ENCODE measurements at places on chromosomes 7 and 10.
A peak's percentile ranks its signal among the peaks of the same experiment; 100 is the strongest.

GRCh38 chr7:131222171-131222570 lies 105.5 kb upstream of the MKLN1 start:
- DNase-seq = no peak

- DNase-seq = peak; percentile 14
Measured at GRCh38 chr7:25864511-25864910, 287.5 kb upstream of the NFE2L3 start.

DNA sequence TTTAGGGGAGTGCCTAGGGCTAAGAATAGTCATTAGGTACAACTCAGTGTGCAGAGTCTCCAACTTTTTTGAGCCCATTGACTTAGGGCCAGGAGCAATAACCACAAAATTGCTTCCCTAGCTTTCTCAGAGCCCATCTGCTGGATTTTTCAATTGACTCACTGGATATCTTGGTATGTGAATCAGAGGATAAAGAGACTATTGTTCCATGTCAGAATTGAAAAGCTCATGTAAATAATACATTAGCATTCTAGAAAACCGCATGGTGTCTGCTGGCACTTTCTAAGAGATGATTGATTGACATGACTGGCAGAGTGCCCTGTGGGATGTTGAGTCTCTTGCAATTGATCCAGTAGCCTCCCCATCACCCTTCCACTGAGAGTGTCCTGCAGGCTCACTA lies 246.2 kb downstream of the CCDC7 start:
- no peak for DNase-seq

- DNase-seq = peak; percentile 57
Measured at GRCh38 chr7:148699024-148699781, 500 bp downstream of the CUL1 start.

DNA sequence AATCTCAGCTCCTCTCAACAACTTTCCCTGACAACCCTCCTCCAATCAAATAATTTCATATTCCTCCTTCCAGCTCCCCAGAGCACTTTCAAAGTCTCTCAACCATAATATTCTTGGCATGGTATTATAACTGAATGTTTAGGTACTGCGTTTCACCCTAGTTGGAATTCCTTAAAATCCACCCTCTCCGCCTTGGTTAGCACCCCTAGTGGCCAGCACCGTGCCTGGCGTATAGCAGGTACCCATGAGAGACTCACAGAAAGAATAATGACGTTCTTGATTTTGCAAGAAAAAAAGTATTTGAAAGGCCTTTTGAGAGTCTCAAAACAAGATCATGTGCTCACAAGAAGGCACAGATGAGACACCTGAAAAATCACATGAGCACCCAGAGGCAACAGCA lies 50.9 kb downstream of the GLI3 start:
- no peak for DNase-seq

GRCh38 chr7:28726555-28726954 lies 231.6 kb downstream of the TRIL start:
- DNase-seq = no peak

DNA sequence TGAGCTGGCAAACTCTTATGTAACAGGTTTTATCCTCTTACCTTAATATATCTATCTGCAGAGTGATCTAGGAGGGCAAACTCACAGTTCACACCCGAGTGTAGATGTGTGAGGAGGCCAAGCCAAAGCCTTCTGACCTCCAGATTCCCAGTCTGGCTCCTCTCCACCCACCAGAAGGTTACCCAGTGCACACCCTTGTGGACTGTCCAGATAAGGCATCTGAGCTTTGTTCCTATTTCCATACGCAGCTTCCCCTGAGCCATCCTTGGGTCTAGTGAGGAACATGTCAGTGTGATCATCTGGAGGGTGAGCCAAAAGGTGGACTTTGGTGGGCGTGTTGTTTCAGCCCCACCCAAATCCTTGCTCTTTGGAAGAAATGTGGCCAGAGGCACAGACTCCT lies 203.0 kb upstream of the MEOX2 start:
- DNase-seq = peak; percentile 27

DNA sequence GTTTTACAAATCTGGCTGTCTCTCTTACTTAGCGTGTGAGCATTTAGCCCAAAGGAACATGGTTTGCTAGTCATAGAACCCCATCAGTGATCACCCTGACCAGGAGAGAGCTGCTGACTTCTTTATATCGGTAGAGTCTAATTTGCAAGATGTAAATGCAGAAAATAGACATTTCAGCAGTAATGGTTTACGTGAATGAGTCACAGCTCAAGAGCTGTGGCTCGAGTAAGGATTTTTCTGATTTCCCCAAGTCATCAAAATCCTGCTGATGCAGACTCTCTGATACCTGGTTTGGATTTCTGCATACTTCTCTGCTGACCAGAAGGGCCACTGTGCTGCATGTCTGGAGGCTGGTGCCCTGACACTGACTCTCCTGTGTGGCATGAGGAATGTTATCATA lies 25.7 kb downstream of the NUB1 start:
- DNase-seq = no peak

DNA sequence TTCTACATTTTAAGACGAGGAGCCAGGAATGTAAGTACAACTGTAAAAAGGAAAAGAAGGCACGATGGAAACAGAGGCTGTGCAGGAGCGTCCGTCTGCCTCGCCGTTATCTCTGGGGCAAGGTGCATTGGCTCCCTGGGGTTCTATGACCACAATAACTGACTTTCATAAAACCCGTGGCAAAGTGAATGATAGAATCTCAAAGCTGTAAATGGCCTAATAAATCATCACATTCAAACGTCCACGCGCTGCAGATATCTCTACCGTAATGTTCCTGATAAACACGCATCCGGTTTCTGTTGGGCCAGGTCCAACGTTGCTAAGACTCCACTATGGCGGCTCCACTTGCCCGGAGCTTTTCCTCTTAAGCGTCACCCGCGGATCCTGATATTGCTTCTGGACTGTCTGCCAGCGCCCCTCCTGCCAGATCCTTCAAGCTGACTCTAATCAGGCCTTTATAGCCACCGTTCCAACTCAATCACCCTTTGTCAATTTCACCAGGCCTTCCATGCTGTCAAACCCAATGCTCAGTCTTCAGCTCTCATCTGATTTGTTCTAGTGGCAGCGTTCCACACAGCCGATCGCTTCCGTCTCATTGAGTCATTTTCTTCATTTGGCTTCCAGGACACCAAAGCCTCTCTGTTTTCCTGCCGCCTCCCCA lies 265.6 kb upstream of the FOXK1 start:
- DNase-seq = peak; percentile 81

- no peak for DNase-seq
Measured at GRCh38 chr10:71752391-71753090, 20.8 kb downstream of the VSIR start.

DNA sequence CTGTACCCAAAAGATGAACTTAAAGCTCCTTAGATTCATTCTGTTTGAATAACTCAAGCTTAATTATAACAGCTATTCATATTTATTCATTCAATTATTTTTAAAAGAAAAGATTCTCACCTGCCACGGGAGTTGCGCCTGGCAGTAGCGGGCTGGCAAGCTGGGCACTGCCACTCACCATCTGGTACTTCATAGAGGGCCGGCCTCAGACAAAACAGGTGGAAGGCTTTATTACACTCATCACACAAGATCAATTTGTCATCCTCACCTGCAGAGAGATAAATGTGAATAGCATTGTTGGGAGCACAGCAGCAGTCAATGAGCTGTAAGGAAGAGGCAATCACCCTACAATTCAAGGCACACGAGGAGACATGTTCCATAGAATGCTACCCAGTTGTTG lies 15.8 kb downstream of the FZD9 start:
- DNase-seq = peak; percentile 94

DNA sequence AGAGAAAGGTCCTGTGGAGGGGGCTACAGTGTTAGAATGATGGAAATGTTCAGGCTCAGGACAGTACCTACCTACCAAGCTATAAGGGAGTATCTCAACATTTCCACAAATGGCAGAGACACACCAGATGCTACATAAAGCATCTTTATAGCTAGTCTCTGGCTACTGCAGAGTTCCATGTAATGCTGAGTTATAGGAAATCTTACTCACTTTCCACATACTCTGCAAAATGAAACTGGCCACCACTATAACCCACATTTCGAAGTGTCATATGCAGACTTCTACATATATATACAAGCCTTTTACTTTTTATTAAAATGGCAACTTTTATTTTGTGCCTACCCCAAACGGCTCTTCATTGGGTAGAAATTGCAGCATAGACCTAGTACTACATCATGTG lies 85.5 kb downstream of the FAS start:
- DNase-seq = no peak

- peak; percentile 3 for DNase-seq
Measured at GRCh38 chr7:11298220-11298619, 324.5 kb downstream of the PHF14 start.

DNA sequence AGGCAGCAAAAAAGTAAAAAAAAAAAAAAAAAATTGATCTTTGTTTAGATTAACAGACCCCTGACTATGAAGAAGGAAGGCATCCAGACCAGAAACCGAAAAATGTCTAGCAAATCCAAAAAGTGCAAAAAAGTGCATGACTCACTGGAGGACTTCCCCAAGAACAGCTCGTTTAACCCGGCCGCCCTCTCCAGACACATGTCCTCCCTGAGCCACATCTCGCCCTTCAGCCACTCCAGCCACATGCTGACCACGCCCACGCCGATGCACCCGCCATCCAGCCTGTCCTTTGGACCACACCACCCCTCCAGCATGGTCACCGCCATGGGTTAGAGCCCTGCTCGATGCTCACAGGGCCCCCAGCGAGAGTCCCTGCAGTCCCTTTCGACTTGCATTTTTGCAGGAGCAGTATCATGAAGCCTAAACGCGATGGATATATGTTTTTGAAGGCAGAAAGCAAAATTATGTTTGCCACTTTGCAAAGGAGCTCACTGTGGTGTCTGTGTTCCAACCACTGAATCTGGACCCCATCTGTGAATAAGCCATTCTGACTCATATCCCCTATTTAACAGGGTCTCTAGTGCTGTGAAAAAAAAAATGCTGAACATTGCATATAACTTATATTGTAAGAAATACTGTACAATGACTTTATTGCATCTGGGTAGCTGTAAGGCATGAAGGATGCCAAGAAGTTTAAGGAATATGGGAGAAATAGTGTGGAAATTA lies 19.4 kb downstream of the GATA3 start:
- DNase-seq = no peak

GRCh38 chr10:69404786-69405185 lies 11.9 kb downstream of the TACR2 start:
- no peak for DNase-seq

DNA sequence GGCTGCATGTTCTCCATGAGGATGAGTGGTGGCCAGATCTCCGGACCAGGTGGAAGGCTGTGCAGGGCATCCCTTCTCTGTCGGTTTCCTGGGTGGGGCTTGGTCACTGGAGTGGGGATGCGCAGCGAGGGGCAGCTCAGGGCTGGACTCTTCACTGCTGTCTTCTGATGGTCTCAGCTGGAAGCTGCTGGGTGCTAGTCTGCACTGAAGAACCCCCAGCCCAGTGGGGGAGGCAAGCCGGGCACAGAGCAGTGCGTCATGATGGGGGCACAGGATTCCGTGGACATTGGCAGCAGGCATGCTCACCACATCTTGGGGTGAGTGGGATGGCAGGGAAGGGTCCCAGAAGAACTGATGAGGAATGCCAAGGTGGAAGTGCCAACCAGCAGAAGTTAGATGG lies 39.8 kb downstream of the EEPD1 start:
- DNase-seq = no peak

GRCh38 chr10:3413937-3414666 lies 241.5 kb upstream of the PITRM1 start:
- no peak for DNase-seq

DNA sequence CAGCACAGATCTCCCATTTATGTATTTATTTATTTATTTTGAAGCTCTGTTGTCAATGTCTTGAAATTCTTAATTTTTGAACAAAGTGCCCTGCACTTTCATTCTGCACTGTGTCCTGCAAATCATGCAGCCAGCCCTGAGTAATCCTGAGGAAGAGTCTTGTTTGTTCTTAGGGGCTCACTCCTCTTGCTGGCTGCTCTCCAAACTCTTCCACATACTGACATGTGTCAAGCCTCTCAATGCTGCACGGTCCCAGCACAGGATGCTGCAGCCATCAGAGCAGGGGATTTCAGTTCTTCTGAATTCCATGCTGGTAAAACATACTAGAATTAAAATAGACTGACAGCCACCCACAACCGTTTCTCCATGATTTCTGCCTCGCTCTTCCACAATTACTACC lies 207.2 kb downstream of the PARD3 start:
- no peak for DNase-seq

GRCh38 chr10:62426086-62426485 lies 51.9 kb downstream of the ZNF365 start:
- no peak for DNase-seq

- DNase-seq = no peak
Measured at GRCh38 chr10:132616170-132616995, 78.8 kb downstream of the INPP5A start.

GRCh38 chr10:548238-548901 lies 141.1 kb downstream of the DIP2C start:
- no peak for DNase-seq

GRCh38 chr7:142590830-142591457 lies 158.3 kb upstream of the PRSS1 start:
- no peak for DNase-seq

GRCh38 chr7:25732766-25733217 lies 419.2 kb upstream of the NFE2L3 start:
- no peak for DNase-seq

DNA sequence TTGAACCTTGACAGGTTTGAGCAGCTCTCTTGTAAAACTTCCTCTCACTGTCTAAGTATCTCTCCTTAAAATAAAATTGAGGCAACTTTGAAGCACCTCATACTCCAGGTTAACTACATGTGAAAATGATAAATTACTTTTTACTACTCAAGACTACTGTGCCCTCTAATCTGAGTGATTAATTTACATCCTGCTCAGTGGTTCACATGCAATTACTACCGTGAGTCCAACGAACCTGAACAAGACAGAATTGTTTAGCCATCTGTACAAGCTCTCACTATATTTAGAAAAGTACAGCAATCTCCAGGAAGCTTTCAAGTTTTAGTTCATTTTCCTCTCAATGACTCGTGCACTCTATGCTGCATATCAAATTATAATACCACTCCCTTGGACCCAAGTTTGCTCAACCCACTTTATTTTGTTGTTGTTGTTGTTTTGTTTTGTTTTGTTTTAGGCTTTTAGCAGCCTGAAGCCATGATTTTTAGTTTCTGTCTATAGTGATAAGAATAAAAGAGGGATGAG lies 21.2 kb downstream of the PDE1C start:
- no peak for DNase-seq

DNA sequence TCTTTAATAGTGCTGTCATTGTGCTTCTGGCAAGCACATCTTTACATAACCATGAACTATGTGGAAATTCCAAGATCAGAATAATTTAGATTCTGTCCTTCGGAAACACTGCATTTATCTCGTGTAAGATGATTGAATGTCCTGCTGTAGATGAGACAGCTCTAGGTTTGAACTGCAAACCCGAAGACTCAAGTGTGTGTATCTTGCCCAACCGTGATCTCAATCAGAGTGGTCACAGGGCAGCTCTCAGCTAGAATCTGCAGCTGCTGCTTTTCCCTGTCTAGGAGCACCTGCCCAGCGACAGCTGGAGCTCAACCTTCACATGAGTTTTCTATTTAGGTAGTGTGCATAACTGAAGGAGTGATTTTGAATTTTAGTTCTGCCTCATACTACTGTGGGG lies 17.5 kb upstream of the KIF20B start:
- DNase-seq = peak; percentile 43

- DNase-seq = no peak
Measured at GRCh38 chr10:96637709-96638108, 50.9 kb upstream of the TM9SF3 start.

GRCh38 chr7:29102558-29103151 lies 43.7 kb downstream of the CPVL start:
- peak; percentile 65 for DNase-seq

GRCh38 chr7:46508583-46508982 lies 587.5 kb upstream of the IGFBP3 start:
- no peak for DNase-seq

- no peak for DNase-seq
Measured at GRCh38 chr7:133961724-133962123, 165.4 kb upstream of the LRGUK start.
